ENCODE measurements at places on chromosomes 12 and 14.
A peak's percentile ranks its signal among the peaks of the same experiment; 100 is the strongest.

- DNase-seq, result no peak
Observed at GRCh38 chr14:91388551-91388975, 29.1 kb downstream of the CCDC88C start.

- no peak for DNase-seq
Observed at GRCh38 chr12:112842441-112842840, 50.9 kb downstream of the RPH3A start.

DNA sequence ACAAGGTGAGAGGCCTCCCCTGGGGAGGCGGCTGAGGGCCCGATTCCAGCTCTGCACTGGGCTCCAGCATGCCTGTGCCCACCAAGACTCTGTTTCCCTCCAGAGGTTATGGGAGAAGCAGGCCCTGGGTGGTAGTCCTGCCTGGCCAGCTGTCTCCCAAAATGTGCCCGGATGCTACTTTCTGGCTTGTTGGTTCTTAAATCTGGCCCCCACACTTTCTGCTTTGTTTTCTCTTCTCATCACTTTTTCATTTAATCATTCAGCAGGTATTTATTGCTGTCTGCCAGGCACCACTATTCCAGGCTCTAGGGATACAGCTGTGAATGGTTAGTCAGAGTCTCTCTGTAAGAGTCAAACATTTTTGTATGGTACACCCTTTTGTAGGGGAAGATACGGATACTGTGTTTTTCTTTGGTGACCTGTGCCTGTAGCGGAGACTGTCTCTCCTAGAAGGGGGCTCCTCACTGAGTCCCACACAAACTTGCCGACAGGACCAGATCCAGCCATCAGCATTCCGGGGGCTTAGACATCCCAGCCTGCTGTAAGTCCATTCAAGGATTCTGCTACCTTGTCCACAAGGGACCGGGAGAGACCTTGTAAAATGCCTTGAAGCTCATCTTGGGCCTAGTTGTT, 3.8 kb downstream of the DHRS2 start:
- no peak for DNase-seq

- DNase-seq, result no peak
Observed at GRCh38 chr14:91360490-91361232, 57.0 kb downstream of the CCDC88C start.

DNA sequence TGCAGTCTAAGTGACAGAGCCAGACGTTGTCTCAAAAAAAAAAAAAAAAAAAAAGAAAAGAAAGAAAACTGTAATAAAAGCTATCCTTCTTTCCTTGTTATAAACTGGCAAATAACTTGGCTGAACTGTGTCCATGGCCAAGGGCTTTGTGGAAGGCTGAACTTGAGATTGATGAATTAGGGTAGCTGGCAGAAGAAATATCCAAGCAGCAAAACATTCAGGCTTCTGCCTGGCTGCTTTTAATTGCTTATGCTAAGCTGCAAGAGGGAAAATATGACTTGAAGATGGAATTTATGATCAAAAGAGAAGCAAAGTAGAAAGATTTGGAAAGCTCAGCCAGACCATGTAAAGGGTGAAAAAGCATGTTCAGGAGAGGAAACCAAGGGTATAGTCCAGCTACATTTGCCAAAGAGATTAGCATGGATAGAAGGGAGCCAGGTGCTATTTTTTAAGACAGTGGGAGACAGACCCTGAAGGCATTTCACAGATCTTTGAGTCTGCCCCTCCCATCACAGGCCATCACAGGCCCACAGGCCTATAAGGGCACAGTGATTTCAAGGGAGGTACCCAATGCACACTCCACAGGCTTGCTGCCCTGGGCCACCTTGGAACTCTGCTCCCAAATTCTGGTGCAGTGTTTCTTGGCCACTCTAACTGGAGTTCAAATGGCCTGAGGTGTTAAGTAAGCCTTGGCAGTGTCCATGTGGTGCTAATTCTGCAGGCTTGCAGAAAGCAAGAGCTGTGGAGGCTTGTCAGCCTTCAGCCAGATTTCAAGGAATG, 226.0 kb downstream of the AEBP2 start:
- no peak for DNase-seq

GRCh38 chr12:69822201-69822860, 2.7 kb upstream of the MYRFL start:
- DNase-seq, result no peak

DNA sequence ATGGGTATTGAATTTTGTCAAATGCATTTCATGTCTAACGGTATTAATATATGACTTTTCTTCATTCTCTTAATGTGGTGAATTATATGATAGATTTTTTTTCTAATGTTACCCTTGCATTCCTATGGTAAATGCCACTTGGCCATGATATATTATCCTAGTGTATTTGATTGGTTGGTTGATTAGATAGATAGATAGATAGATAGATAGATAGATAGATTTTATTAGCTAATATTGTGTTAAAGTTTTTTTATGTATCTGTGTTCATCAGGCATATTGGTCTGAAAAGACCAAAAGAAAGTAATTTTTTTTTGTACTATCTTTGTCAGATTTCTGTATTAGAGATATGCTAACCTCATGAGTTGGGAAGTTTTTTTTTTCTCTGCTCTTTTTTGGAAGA, 124.6 kb downstream of the TGFB3 start:
- no peak for DNase-seq

DNA sequence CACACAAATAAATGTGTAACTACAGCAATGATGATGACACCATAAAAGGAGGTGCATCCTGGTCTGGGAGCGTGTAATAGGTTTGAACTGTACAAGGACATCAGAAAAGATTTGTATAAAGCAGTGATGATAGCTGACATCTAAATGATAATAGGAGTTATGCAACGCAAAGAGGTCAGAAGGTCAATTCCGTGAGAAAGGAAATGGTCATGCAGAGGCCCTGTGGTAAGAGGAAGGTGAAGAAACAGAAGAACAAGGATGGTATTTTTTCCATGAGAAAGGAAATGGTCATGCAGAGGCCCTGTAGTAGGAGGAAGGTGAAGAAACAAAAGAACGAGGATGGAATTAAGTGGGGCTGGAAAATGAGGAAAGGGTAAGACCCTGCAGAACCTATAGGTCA, 106.7 kb upstream of the TMPO start:
- DNase-seq, result no peak

GRCh38 chr14:105851716-105852377, 325.5 kb downstream of the TMEM121 start:
- DNase-seq, result no peak

- no peak for DNase-seq
Observed at GRCh38 chr14:67515386-67516079, 17.6 kb upstream of the PLEKHH1 start.

GRCh38 chr14:24612196-24612595, 2.7 kb upstream of the GZMH start:
- DNase-seq, result no peak

- DNase-seq, result no peak
Observed at GRCh38 chr12:89827592-89827991, 119.0 kb upstream of the ATP2B1 start.

DNA sequence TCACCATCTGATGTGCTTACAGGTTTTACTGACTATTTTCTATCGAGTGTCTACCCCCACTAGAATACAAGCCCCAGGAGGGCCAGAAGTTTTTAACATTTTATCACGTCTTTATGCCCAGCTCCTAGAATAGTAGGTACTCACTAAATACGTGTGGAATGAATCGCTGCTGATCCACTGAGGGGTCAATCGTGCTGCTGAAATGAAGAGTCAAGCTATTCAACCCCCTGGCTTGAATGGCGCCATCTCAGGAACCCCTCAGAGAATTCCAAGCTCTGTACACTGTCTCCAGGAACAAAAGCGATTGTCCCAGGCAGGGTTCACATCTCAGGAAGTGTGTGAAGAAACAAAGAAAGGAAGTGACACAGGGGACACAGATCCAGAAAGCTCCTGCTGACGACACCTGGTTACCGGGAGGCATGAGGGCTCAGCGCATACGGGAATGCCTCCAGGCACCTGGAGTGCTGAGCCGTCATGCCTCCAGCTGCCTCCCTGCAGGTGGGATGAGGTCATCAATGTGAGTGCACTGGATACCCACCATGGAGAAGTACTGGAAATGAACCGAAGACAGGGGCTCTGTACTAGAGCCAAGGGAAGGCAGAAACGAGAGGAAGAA, 45.6 kb downstream of the PITPNM2 start:
- DNase-seq, result no peak

GRCh38 chr14:35159742-35160409, 37.5 kb downstream of the PRORP start:
- no peak for DNase-seq

DNA sequence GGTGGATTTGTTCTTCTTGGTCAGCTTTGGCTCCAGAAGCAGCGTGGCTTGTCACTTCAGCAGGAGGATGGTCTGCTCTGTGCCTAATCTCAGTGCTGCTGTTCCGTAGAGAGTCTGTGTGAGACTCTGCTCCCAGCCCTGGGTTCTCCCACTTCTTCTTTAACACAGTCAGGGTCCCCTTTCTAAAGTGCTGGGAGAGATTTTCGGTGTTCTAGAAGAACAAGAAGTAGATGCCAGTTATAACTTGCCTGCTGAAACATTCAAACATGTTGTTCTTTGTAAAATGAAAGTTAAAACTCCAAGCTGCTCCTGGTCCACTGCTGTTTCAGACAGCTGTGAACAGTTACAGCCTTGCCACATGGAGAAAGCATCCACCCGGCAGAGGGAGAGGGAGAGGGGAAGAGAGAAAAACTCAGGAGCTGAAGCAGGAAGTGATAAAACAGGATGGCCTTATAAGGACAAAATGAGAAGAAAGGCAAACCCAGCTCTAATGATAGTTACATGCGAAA, 55.2 kb upstream of the CERS5 start:
- DNase-seq, result peak; percentile 28

GRCh38 chr12:131372171-131372475, 338.8 kb upstream of the SFSWAP start:
- no peak for DNase-seq

DNA sequence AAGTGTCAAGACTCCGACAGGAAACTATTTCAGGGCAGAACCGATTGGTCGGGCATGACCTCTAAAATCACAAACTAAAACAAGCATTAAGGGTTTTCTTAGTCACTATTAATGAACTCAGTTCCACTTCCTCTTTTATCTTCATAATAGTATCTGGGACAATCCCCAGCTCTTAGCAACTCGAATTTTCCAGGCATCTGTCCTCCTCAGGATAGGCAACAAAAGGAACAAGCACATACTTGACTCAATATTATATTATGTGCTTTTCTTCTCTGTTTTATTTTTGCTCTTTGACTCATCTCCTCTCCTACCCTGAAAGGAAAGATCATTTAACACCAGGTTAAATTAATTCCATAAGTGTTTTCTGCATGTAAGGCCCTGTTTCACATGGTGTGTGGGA, 638.3 kb upstream of the TBX3 start:
- no peak for DNase-seq

- DNase-seq, result no peak
Observed at GRCh38 chr14:32932302-32932913, 6.3 kb upstream of the NPAS3 start.

- no peak for DNase-seq
Observed at GRCh38 chr12:106767954-106768822, 6.3 kb upstream of the RIC8B start.

GRCh38 chr12:41905073-41905758, 239.5 kb downstream of the GXYLT1 start:
- DNase-seq, result no peak
